ENCODE measurements at places on chromosomes 6 and 20.

DNA sequence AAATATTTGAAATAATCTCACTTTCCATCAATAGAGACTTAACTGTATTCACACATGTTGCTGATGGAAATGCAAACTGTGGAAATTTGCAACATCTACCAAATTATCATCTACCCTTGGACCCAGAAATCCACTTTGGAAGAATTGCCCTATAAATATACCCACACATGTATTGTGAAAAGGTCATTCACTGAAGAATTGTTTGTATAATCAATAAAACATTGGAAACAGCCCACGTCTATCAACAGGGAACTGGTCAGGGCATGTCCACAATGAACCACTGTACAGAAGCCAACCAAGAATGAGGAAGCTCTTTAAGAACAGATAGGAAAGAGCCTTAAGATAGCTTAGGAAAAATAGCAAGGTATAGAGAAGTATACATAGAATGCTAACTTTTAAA lies 36.2 kb downstream of the PXDC1 start:
- DNase-seq = no peak

- no peak for DNase-seq
Measured at GRCh38 chr6:15330174-15330944, 84.5 kb downstream of the JARID2 start.

DNA sequence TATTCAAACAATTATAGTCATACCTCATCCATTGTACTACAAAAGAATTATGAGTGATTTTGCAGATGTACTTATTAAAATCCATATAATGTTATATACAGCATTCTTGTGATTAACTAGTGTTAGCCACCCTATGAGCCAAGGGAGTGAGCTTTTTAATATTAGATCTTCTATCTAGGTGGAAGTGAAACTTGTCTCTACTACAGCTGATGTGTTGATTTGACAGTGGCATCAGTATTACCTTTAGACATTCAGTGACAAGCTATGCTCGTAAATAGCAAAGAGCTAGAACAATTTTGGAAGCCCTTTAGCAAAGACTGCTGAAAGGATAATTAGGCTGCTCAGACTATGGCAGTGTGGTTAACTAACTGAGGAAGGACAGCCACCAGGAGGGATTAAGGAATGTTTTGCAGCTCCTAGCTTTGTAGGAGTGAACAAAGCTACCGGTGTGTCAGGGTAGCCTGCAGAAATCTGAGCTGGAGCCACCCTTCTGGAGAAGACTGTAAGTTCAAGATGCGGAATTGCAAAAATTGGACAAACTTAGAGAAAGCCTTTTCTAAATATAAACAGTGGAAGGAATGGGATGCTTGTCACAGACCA lies 73.7 kb downstream of the AFG1L start:
- no peak for DNase-seq

GRCh38 chr6:107202876-107203468 lies 87.7 kb upstream of the BEND3 start:
- no peak for DNase-seq

GRCh38 chr6:145420599-145420998 lies 314.7 kb downstream of the EPM2A start:
- no peak for DNase-seq

GRCh38 chr6:106829451-106829850 lies 145.1 kb downstream of the CD24 start:
- no peak for DNase-seq

GRCh38 chr6:22036275-22036674 lies 260.6 kb downstream of the PRL start:
- no peak for DNase-seq

- DNase-seq = no peak
Measured at GRCh38 chr6:99458319-99458718, 33.2 kb upstream of the PNISR start.

GRCh38 chr20:13922241-13922640 lies 68.2 kb downstream of the SEL1L2 start:
- DNase-seq = no peak

GRCh38 chr6:7615611-7616383 lies 25.8 kb downstream of the SNRNP48 start:
- peak; percentile 32 for DNase-seq
